Esophagus muscularis mucosa (tissue), 4 donors: ENCODE measurements at places on chromosomes 5 and 9. TPM values are rescaled to one million over a fixed set of nuclear protein-coding genes. Genes with fewer than 3 reads are reported as not detected.
A peak's percentile ranks its signal among the peaks of the same experiment; 100 is the strongest.

Gene ERBIN
- total RNA-seq: 50.7 TPM

Gene BASP1
- 19.7 TPM for total RNA-seq

Gene PRR16
- 4.6 TPM for total RNA-seq

Gene DAB2IP
- total RNA-seq: 102 TPM

Gene HAPLN1
- total RNA-seq: 0.34 TPM

Gene SLC46A2
- total RNA-seq: not detected

GRCh38 chr9:76521244-76521681, 62.3 kb downstream of the GCNT1 start:
- no peaks in the 10 kb centered on the region for H3K36me3 ChIP-seq
- no peak overlapping the region for H3K4me3 ChIP-seq
- DNase-seq: no peak
- H3K4me1 ChIP-seq: no peaks in the 10 kb centered on the region

DNA sequence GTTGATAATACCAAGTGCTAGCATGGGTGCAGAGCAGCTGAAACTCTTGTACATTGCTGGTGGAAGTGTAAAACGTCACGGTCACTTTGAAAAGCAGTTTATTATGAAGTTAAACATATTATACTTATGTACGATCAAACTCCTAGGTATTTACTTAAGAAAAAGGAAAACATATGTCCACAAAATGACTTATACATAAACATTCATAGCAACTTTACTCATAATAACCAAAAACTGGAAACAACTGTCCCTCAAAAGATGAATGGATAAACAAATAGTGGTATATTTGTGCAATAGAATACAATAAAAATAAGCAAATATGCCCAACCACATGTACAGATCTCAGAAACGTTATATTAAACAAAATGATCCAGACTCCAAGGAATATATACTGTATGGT, 92.3 kb upstream of the TRIO start:
- H3K4me1 ChIP-seq: no peaks in the 10 kb centered on the region
- no peak for DNase-seq
- no peak overlapping the region for H3K27ac ChIP-seq

DNA sequence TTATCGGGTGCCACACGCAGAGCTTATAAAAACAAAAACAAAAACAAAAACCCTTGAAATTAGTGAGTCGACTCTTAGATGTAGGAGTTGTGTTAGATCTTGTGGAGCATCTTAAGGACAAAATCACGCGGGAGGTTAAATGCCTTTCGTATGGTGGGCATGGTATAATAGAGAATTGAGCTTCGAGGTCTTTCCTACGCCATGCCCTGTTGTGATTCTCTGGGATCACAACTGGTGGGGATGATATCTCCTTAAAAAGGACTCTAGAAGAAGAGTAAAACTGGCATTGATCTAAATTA, 773 bp upstream of the ELL2 start:
- H3K27ac ChIP-seq: peak overlapping the region; percentile 100
- H3K27me3 ChIP-seq: no peaks in the 10 kb centered on the region
- H3K4me3 ChIP-seq: peak overlapping the region; percentile 96
- H3K36me3 ChIP-seq: no peaks in the 10 kb centered on the region

GRCh38 chr9:86749894-86750255, 197.4 kb downstream of the GAS1 start:
- H3K27me3 ChIP-seq: no peaks in the 10 kb centered on the region
- H3K36me3 ChIP-seq: no peaks in the 10 kb centered on the region
- no peak for DNase-seq
- H3K27ac ChIP-seq: no peak overlapping the region
- peaks cover 12% of the 10 kb centered on the region for H3K4me1 ChIP-seq
- no peak overlapping the region for H3K4me3 ChIP-seq
